ENCODE measurements at places on chromosomes 2 and 18.

GRCh38 chr2:199457147-199458008, at the start of gene SATB2:
SATB2 (minus strand) TSS chr2:199457939; CDS start chr2:199456037, 1,902 bp downstream.
- no peak for DNase-seq

GRCh38 chr2:28528206-28528605, 32.3 kb downstream of the PLB1 start:
- no peak for DNase-seq

- no peak for DNase-seq
Measured at GRCh38 chr18:50494569-50494968, 65.3 kb upstream of the MAPK4 start.

- DNase-seq = no peak
Measured at GRCh38 chr18:68484241-68484640, 230.7 kb downstream of the TMX3 start.

GRCh38 chr2:75202359-75202758, 3.0 kb upstream of the TACR1 start:
- no peak for DNase-seq

DNA sequence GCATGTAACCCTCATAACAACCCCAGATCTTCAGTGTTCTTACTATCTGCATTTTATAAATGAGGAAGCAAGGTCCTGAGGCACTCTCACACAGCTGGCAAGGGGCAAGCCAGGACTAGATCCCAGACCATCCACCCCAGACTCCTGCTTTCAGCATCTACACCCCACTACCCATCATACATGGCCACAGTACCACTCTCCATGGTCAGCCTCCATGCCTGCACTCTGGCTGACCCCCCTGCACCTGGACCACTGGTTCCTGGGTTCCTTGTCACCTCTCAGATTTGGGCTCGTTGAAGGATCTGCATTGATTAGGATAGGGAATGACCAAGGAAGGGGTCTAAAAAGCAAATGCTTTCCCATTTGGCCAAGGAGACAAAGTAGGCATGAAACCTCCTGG, 36.0 kb upstream of the TEX51 start:
- DNase-seq = no peak

DNA sequence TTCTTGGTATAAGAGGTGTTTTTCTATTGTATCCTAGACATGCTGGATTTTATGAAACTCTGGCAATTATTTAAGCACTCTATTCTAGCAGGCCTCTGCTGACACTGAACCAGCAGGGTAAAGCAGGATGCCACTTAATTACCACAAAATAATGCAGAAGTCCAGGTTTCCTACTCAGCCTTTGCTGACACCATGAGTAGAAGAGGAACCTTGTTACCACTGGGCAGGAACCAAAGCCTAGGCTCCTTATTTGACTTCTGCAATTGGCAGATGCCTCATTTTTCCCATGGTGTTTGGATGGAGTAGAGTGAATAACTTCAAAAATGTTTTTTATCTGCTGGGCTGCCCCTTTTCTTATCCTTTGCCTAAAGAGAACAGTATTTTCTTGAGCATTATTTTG, 60.8 kb downstream of the THNSL2 start:
- DNase-seq = no peak

GRCh38 chr2:25981596-25982272, 563 bp downstream of the KIF3C start:
- DNase-seq = no peak

GRCh38 chr2:237671466-237672138, 44.2 kb downstream of the LRRFIP1 start:
- no peak for DNase-seq

- DNase-seq = no peak
Measured at GRCh38 chr2:68046642-68047240, 16.1 kb downstream of the C1D start.

- no peak for DNase-seq
Measured at GRCh38 chr2:122858075-122858702, 1102.7 kb downstream of the TSN start.

- no peak for DNase-seq
Measured at GRCh38 chr2:223989856-223990232, 32.6 kb downstream of the MRPL44 start.

DNA sequence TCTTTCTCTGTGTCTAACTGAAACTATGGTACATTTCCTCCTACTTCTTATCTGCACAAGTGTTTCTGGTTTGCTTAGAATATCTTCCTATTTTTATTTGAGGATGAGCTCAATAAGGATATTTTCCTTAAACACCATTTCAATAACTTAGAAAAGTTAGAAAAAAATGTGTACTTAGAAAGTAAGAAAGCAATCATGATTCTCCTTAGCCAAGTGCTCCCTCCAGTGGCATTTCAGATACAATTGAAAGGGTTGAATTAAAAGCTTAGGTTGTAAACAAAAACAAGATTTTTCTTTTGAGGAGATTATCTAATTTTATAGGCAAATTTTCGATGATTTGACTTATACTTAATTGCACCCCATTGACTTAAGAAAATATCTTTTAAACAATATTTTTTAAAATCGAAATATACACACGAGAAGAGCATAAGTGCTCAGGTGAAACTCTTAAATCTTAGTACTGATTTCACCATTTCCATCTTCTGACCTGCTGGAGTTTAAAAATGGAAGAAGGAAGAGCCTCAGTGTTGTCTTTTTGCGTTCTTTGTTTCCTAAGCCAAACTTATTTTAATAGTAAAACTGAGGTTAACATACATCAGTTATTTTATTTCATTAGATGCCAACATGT, 26.9 kb downstream of the C18orf63 start:
- DNase-seq = peak; percentile 16

- DNase-seq = no peak
Measured at GRCh38 chr2:105856581-105856980, 111.9 kb downstream of the NCK2 start.

DNA sequence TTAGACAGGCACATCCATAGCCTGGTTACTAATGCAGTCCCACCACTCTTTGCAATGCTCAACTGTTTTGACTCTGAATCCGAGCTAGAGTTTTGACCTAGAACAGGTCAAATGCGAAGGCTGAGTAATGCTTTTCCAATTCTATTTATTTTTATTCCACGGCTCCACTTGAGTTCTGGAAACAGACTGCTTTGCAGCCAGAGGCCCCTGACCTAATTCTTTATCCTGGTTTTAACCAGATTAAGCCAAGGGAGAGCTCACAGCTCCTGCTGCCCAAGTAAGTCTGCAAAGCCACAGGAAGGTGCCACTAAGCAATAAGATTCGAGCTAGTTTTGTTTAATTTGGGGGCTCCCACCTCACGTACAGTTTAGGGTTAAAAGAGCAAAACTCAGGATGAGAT, 51.4 kb downstream of the MREG start:
- DNase-seq = no peak

DNA sequence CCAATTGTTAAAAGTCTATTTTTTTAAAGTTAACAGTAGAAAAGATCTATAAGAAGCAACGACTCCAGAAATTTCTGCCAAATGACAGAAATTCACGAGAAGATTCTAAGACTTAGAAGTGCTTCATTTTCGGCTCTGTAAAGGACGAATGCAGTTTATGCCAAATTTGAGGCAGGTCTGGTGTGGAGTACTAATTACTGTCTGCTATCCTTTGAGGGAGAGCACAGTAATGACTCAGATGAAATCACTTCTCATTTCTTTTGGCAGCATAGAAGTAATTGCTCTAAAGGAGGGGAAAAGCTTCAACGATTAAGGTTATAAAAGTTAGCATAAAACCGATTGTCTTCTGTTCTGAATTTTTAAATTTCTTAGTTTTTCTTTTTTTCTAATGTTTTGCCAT, 11.4 kb downstream of the G6PC2 start:
- DNase-seq = no peak

- DNase-seq = no peak
Measured at GRCh38 chr2:49110571-49110970, 43.7 kb downstream of the FSHR start.

DNA sequence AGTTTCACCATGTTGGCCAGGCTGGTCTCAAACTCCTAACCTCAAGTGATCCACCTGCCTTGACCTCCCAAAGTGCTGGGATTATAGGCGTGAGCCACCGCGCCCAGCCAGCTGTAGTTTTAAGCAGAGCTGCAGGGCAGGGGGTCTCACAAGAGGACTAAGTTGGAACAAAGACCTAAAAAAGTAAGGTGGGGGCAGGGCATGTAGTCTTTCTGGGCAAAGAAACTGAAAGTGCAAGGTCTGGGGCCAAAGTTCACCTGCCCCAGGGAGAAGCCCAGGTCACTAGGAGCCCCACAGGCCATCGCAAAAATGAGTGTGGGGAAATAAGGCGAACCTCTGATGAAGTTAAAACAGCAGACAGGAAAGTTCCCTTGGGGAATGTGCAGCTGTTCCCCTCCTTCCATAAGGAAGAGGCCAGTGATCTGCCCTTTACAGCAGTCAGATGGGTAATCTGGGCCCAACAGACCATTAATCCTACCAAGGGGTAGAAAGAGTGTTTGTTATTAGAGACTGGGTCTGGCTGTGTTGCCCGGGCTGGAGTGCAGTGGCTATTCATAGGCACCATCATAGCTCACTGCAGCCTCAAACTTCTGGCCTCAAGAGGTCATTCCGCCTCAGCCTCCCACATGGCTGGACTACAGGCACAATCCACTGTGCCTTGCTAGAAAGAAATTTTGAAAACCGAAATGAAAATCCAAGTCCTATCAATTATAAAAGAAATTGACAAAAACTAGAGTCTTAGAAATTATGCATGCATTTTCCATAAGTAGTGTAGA, 2.8 kb downstream of the SCLY start:
- no peak for DNase-seq

DNA sequence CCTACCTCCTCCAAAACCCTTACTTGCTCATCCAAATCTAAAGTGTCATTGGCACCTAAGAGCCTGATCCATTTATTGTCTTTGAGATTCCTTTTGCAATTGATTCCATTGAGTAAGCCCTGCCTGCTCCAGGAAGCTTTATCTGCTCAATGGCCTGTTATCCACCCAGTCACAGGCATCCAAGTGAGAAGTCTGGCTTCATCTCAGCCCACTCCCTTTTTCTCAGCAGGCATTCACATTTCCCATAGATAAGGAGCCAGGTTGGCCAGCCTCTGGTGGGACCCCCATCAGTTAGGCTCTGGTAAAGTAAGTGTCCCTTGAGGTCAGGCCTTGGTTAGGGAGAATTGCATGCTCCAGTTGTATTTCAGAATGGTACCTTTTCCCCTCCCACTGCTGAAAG, 396.2 kb upstream of the ST6GAL2 start:
- DNase-seq = no peak

Measured in AG04450 (cell line).